Kidney epithelial cell (primary cell): ENCODE measurements at places on chromosomes 2 and 18.

DNA sequence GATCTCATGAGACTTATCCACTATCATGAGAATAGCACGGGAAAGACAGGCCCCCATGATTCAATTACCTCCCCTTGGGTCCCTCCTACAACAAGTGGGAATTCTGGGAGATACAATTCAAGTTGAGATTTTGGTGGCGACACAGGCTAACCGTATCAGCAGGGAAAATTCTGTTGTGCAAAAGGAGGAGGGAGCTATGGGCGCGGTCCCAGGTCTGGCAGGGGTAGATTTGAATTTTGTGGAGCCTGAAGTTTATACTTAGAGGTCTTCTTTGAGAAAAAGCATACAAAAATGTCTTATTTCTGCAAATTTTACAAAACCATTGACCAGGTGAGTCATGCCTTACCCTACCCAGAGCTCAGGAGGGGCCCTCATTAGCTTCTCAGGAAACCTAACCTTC lies 36.6 kb downstream of the SLC4A3 start:
- no peak for DNase-seq

- DNase-seq, result no peak
Measured at GRCh38 chr2:75157435-75157834, 41.9 kb downstream of the TACR1 start.

- no peak for DNase-seq
Measured at GRCh38 chr2:240131941-240132650, 4.0 kb downstream of the COPS9 start.

GRCh38 chr2:7667260-7667757 lies 750.1 kb downstream of the RNF144A start:
- no peak for DNase-seq

- no peak for DNase-seq
Measured at GRCh38 chr2:201059961-201060755, 11.3 kb downstream of the HYCC2 start.

- DNase-seq, result no peak
Measured at GRCh38 chr2:186757009-186757408, 63.1 kb downstream of the FAM171B start.

DNA sequence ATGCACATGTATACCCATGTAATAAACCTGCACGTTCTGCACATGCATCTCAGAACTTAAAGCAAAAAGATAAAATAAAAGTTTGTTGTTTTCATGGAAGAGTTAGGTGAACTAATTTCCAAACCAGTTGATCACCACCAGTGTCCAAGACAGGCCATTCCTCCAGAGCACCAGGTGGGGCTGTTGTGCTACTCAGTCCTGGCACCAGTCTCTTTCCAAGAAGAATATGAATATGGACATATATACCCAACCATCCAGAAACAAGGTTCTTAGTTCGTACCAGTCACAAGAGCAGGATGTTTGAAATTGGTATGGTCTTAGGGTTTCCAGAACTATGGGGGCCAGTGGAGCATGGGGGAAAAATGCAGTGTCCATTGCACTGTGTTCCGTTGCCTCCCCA lies 17.2 kb upstream of the TNP1 start:
- no peak for DNase-seq

DNA sequence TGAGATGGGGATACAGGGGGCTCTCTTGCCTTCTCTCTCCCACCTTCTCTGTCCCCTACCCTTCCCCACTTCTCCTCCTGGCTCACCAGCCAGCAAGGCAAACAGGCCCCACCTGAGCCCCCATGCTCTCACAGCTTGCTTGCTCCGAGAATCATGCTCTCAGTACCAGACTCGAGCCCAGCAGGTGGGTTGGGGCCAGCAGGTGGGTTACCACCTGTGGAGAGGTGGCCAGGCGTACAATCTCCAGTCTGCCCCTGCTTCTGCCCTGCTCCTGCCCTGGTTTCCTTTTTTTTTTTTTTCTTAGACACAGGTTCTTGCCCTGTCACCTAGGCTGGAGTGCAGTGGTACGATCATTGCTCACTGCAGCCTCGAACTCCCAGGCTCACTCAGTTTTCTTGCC lies 214.5 kb downstream of the SH3RF3 start:
- no peak for DNase-seq

DNA sequence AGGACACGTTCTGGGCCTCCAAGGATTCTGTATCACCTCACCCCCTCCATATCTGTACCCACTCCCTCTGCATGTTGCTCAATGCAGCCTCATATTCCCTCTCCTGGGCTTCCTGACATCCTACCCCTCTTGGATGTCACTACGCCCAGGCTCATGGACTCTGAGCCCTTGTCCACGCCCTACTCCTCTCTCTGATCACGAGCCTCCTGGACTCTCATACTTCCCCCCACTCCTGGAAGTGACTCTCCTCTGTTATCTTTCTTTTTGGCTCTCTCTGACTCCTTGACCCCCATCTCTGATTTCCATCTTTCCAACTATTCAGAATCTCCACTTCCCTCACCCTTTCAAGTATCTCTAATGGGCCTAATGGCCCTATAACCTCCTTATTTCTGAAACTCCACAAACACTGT lies 2.1 kb downstream of the TMEM198 start:
- no peak for DNase-seq

GRCh38 chr2:96907115-96908041 lies 37.5 kb upstream of the SEMA4C start:
- DNase-seq, result no peak

- DNase-seq, result no peak
Measured at GRCh38 chr18:8706791-8707555, 1.6 kb downstream of the MTCL1 start.

- no peak for DNase-seq
Measured at GRCh38 chr2:190996338-190996946, 17.5 kb downstream of the STAT1 start.

GRCh38 chr2:170680172-170680941 lies 34.8 kb upstream of the SP5 start:
- DNase-seq, result no peak

DNA sequence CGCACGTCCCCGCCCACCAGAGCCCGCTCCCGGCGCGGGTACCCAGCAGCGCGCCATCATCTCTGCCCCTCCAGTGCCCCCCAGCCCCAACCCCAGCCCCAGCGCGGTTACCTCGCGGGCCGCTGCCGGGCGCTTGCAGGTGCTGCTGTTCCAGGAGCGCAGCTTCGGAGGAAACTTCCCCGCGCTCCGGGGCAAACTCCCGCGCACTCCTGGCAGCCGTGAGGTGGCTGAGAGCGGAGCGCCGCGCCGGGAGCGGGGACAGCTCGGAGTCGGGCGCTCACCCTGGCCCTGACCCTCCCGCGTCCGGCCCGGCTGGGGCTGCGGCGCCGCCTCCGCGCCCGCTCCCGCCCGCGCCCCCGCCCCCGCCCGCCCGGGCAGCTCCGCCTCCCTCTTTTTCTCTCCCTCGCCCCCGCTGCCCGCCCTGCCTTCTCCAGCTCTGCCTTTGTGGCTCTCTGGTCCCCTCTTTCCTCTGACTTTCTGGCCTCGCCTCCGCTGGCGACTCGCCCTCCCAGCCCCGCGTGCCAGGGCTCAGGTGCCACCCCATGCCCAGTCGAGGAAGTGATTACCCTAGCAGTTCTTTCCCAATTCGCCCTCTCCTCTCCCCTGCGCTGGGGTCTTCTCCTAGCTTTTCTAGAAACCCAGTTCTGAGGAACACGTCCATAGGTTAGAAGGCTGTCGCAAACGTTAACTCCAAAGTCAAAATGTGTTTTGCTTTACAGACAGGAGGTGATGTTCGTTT lies at the start of gene CHST9:
Gene CHST9 (minus strand): TSS at position 284 of the 739 bp plus-strand sequence. CDS start 42,499 bp downstream, outside the sequence.
- no peak for DNase-seq

GRCh38 chr18:35432565-35433001 lies 55.4 kb upstream of the ZNF396 start:
- no peak for DNase-seq

DNA sequence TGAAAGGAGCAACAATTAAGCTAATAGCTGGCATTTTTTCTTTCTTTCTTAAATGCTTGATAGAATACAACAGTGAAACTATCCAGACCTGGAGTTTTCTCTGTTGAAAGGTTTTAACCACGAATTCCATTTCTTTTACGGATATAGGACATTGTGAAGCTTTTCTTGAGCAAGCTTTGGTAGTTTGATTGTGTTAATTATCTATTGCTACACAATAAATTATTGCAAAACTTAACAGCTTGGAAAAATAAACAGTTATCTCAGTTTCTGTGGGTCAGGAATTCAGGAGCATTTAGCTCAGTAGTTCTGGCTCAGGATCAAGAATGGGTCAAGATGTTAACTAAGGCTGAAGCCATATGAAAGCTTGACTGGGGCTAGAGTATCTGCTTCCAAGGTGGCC lies 11.7 kb downstream of the PHOSPHO2 start:
- peak; percentile 7 for DNase-seq

- peak; percentile 81 for DNase-seq
Measured at GRCh38 chr2:200747668-200748618, 63.8 kb upstream of the BZW1 start.

- DNase-seq, result no peak
Measured at GRCh38 chr2:30226144-30227032, 4.9 kb upstream of the LBH start.

- DNase-seq, result peak; percentile 44
Measured at GRCh38 chr2:238426568-238427434, at the start of gene ASB1. Gene ASB1 (plus strand): TSS chr2:238426927. CDS start chr2:238427071, 144 bp downstream.

GRCh38 chr2:202036601-202037037 lies 3.0 kb downstream of the FZD7 start:
- DNase-seq, result no peak

- DNase-seq, result no peak
Measured at GRCh38 chr2:196331851-196332250, 160.5 kb upstream of the STK17B start.

DNA sequence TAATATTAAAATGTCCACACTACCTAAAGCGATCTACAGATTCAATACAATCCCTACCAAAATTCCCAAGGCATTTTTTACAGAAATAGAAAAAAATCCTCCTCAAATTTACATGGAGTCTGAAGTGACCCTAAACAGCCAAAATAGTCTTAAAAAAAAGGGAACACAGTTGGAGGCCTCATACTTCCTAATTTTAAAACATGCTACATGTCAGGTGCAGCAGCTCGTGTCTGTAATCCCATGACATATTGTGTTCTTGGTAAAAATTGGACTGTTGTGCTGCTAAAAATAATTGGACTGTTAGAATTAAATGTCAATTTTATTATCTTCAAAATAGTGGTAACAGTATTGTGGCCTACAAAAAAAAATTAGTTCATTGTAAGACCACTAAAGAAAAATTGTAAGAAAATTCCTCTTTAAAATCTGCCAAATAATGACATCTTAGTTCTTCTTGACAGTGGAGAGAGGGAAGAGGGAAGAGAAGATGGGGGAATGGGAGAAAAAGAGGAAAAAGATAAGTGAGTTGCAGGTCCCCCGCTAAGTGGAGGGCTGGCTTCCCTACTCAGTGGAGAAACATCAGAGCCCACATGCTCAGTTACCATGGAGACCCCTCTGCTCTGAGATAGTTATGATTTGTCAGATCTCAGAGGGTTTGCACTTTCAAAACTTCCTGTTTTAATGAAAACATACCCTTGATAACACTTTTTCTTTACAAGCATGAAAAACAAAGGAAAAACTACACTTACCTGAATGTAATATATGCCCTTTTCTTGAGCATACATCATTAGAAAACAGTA lies 46.5 kb downstream of the UNC50 start:
- no peak for DNase-seq

GRCh38 chr2:88227446-88227845 lies 57.3 kb downstream of the THNSL2 start:
- peak; percentile 77 for DNase-seq

DNA sequence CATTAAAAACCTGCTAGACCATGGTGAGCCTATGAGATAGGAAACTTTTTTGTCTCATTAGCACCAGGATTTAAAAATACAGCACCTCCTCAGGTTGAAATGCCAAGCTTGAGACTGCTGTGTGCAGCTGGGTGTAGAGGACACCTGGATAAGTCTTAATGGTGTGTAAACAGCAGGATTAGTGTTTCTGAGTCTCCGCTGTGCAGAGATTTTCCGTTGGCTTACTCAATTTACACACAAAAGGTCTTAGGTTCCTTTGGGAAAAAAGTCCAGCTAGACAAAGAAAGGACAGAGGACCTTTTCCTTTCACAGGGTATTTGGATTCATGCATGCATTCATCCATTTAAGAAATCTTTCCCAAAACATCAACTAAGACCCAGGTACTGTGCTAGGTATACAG lies 168.1 kb downstream of the NRXN1 start:
- no peak for DNase-seq

- no peak for DNase-seq
Measured at GRCh38 chr18:61549416-61549815, 216.2 kb downstream of the CDH20 start.

DNA sequence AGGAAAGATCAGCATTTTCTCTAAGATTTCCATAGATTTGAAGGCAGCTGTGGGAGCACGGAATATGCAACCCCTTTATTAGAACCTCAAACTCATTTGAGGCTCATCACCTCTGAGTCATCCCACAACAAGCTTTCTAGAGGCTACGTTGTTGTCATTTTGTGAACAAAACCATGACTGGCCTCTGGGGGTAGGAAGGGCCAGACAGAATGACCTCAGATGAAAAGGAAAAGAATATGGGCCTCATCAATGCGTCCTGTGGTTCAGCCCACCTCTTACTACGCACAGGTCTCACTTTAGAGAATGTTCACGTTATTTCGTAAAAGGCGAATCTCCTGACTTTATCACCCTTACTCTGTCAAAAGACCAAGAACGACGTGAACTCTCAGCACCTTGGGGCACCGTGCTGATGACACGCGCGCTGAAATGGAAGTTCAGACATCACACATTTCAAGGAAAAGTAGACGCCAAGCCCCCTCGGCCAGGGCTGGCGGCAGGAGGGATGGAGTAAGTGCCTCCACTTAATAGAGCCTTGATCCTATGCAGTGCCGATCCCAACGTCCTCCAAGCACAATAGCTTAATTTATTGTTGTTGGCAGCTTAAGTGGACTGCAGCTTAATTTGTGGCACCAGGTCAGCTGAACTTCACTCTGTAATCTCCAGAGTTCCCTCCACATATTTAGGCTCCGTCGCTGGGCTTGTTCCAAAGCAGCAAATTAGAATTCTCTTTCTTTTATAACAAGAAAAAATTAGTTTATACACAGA lies 208.3 kb downstream of the EIPR1 start:
- DNase-seq, result peak; percentile 14

DNA sequence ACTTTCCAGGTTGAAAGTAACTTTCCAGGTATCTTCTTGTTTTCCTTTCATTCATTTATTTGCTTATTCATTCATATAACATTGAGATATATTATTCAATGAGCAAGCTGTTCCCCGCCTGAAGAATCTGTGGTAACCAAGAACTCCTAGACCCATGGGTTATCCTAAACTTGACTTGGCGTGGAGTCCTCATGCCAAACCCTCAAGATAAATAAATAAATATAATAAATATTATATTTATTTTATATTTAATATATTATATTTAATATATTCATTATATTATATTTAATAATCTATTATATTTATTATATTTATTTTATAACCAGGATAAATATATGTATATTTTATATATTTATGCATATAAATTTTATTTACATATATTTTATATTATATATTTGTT lies 674.8 kb downstream of the SUCLG1 start:
- DNase-seq, result no peak

DNA sequence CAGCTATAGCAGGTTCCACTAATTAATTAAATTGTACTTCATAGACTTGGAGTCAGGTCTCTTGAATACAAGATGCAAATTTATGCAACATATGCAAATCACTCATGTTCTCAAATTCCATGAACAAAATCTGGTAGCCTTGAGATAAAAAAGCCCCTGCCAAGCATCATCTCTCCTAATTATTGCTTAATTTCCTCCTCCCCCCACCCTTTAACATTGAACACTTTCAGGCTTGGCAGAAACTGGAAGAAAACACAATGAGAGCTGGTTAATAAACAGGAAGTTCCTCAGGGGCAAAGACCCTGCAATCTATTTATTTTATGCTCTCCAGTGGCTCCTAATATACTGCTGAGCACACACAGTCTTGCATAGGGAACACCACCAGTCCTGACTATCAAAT lies 35.6 kb upstream of the ACVR1 start:
- DNase-seq, result no peak

GRCh38 chr2:234427081-234428061 lies 69.5 kb downstream of the ARL4C start:
- peak; percentile 84 for DNase-seq
